ENCODE measurements at places on chromosomes 16 and 17.

DNA sequence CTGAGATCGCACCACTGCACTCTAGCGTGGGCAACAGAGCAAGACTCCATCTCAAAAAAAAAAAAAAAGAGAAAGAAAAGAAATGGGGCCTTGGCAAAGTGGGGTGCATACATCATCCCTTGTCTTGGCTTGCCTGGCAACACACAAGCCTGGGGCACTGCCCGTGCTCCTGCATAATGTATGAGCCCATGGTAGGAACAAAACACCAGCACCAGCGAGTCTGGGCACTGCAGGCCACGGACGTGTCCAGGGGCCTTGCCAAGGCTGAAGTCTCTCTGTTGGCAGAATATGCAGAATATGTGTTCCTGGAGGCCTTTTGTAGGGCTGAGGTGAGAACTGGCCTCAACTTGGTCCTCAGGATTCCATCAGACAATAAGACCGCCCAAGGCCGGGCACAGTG, 15.7 kb upstream of the ALDOA start:
- DNase-seq: no peak

- no peak for DNase-seq
Measured at GRCh38 chr16:64627288-64627687, 494.6 kb downstream of the CDH11 start.

GRCh38 chr17:30333503-30334360, at the start of gene TMIGD1:
TMIGD1 (minus strand) TSS chr17:30334057; CDS start chr17:30332133, 1,924 bp downstream.
- DNase-seq: no peak

DNA sequence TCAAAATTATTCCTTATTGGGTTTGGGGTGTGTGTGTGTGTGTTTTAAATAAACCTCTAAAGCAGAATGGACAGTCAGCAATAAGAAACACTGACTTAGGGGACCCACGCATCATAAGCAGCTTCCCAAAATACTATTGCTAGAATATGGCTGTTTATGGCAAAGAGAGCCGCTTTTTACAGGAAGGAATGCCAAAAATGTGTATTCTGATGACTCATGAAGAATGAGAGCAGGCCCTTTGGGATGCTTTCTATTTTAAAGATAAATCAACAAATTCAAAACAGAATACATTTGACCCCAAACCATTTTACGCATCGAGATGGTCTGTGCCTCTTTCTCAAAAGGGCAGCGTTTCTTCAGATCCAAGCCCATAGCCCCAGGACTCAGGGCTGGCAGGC, 37.5 kb downstream of the ARHGAP17 start:
- no peak for DNase-seq

- DNase-seq: no peak
Measured at GRCh38 chr17:8122924-8123694, 797 bp downstream of the HES7 start.

GRCh38 chr17:55228683-55229192, 36.0 kb upstream of the HLF start:
- DNase-seq: no peak

- DNase-seq: no peak
Measured at GRCh38 chr17:7478276-7479212, 887 bp downstream of the ZBTB4 start.

DNA sequence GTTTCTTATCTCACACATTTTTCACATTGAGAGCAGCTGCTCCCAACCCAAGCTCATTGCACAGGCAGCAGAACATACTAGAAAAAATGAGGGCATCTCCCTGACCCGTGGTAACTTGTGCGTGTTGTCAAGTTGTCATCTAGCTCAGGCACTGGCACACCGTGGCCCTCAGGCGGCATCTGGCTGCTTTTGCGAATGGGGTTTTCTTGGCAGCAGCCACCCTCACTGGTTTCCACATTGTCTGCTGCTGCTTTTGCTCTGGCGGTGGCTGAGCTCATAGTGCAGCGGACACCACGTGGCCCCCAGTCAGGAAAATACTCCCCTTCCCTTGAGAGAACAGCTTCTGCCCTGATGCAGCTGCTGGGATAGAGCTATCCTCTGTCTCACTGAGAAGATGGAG, 9.4 kb upstream of the TEDC2 start:
- DNase-seq: no peak

DNA sequence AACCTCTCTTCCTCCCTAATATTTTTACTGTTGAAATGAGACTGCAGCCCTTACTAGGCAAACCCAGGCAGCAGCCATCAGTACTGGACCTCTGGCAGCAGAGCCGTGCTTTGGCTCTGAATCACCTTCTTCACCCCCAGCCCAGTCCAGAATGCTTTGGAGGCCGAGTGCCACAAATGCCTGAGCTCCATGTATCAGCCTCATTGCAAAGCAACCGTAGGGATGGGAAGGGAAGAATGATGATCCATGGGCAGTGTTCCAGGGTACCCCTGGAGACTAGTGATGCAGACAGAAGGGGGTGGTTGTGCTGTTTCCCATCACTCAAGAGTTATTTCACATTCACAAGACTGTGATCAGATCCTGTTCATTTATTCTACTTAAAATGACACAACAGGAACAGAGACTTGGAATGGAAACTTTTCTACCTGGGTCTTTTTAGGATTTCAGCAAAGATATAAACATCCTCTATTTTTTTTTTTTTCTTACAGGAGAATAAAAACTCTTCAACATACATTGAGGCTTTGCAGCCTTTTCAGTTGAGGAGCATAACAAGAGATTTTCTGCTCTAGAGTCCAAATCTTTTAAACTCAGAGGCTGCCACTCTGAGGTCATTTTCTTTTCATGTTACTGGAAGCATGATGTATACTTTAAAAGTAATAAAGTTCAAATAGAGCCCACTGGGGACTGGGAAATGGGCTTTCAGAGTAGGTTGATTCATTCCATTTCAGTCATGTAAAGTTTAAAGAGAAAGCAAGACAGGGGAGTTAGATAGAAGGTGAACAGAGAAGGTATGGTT, 138.3 kb downstream of the KCNJ2 start:
- no peak for DNase-seq

GRCh38 chr17:77879226-77879895, 79.1 kb upstream of the TNRC6C start:
- DNase-seq: no peak

DNA sequence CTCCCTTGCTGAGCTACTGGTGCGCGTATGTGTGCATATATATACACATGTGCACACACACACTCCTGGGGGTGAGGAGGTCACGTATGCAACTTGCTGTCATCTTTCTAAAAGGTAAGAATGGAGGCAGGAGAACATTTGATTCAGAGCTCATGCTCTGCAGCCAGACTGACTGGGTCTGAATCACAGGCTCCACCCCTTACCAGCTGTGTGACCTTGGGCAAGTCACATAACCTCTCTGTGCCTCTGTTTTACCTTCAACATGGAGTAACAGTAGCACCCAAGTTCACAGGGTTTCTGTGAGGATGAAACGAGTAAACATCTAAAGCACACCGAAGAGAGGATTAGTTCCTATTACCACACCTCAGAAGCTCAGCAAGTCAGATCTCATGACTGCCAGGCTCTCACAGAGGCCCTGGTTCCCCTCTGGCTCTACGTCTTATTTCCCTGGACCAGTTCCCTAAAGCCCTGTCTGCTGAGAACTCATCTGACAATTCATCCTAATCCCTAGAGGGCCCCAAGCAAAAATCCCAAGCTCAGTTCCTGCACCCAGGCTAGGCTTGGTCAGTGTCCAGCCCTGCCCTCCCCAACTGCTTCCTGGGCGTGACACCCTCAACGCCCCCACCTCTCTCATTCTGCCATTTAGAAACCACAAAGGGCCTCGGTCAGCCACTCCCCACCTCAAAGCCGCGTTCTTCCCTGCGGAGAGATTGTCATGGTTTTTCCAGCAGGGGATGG, 28.7 kb downstream of the ABR start:
- no peak for DNase-seq

DNA sequence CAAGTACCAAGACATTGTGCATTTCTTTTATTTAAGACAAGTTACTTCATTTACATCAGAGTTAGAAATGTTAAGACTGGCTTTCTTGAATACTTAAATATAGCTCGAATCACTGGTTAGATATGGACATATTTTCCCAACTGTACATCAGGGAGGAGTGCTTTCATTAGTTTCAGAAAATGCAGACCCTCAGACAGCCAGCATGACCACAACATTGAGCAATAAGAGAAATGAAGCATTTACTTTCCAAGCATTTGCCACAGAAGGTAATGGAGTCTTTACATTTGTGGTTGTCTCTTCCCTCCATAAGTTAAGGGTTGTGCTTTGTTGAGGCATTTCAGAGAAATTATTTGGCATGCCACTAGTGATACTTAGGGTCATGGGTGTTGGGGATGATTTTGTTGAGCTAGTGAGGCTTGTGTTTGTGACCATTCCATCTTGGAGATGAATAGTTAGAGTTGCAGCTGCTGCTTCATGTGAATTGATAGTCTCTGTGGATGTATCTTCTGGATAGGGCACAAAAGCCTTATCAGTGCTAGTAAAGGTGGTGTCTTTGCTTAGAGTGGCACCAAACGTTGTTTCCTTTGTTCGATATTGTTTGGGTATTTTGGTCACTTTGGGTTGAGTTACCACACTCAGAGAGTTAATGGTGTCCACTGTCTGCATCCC, 2.1 kb downstream of the OMG start:
- DNase-seq: no peak

GRCh38 chr16:49024016-49024415, 257.6 kb downstream of the CBLN1 start:
- no peak for DNase-seq

- DNase-seq: no peak
Measured at GRCh38 chr17:82599674-82600661, 48.3 kb downstream of the WDR45B start.

GRCh38 chr16:8816967-8817655, 19.5 kb downstream of the PMM2 start:
- no peak for DNase-seq

- DNase-seq: no peak
Measured at GRCh38 chr17:77602883-77603640, 355.4 kb upstream of the TNRC6C start.

GRCh38 chr17:78970834-78971755, 8.6 kb downstream of the LGALS3BP start:
- DNase-seq: no peak

- DNase-seq: no peak
Measured at GRCh38 chr16:14003074-14003570, 68.0 kb upstream of the MRTFB start.

DNA sequence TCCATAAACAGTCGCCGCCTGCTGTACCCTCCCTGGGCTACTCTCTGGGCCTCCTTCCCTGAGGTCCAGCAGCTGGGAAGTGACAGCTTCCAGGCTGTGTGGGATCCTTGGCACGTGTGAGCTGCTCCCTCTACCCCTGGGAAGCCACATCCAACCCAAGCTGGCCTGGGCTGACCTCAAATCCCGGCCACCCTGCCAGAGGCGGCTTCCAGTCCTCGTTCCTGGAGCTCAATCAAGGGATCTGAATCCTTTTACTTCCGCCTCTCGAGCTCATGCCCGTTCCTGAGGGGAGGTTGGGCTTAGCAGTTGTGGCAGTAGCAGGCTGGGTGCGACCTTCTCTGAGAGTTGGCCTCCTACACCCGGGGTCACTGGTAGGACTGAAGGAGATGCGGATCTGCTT, 82.5 kb downstream of the NETO2 start:
- DNase-seq: no peak

DNA sequence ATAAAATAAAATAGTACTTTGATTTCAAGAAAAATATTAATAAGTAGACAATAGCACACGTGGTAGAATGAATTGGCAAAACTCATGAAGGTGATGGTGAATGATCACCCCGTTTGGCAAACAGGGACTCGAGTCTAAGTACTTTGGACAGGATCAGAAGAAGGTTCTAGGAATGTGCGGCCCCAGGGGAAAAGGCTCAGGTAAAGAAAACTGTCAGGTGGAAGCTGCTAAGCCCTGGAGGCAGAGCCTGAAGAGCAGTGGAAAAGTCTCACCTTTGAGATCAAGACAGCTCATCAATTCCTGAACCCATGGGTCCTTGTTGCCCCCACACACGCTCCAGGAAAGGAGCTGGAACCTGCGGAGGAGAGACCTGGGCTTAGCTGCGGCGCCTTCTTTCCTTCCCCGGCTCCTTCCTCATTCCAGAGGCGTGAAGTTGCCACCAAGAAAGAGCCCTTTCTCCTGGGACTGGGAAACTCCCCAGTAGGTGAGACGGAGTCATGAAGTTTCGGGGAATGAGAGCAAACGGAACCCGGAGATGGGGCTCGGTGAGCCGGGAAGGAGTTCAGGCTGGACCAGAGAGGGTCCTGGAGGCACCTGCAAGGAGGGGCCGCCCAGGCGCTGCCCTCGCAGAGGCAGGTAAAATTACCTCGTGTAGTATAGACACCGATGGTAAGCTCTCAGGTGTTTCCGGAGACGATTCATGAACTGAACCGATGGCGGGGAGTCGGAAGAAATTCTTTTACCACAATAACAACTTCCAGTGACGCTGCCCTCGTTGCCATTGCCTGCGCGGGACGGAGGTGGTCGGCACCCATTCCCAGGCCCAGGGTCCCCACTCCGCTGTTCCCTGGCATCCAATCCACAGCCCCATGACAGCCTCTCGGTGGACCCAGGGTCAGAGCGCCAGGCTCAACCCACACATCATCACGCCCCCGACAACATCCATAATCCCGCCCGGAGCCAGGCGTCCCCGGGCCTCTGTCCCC, 1.2 kb upstream of the ZMYND15 start:
- no peak for DNase-seq

DNA sequence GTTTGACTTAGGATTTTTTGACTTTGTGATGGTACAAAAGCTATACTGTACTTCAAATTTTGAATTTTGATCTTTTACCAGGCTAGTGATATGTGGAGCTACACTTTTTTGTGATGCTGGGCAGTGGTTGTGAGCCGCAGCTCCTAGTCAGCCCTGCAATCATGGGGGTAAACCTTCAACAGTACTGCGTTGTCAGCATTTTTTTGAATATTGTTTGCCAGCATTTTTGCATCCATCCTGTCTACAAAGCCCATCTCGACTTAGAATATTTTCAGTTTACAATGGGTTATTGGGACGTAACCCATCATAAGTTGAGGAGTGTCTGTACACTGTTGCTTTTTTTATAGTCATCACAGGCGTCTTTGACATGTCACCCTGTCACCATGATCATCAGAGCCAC, 142.0 kb downstream of the SPECC1 start:
- DNase-seq: no peak

GRCh38 chr17:57726213-57726790, 18.8 kb downstream of the CCDC182 start:
- DNase-seq: no peak

- no peak for DNase-seq
Measured at GRCh38 chr16:12255919-12256665, 279.6 kb downstream of the SNX29 start.

GRCh38 chr16:63287401-63287800, 1251.2 kb upstream of the CDH8 start:
- no peak for DNase-seq

DNA sequence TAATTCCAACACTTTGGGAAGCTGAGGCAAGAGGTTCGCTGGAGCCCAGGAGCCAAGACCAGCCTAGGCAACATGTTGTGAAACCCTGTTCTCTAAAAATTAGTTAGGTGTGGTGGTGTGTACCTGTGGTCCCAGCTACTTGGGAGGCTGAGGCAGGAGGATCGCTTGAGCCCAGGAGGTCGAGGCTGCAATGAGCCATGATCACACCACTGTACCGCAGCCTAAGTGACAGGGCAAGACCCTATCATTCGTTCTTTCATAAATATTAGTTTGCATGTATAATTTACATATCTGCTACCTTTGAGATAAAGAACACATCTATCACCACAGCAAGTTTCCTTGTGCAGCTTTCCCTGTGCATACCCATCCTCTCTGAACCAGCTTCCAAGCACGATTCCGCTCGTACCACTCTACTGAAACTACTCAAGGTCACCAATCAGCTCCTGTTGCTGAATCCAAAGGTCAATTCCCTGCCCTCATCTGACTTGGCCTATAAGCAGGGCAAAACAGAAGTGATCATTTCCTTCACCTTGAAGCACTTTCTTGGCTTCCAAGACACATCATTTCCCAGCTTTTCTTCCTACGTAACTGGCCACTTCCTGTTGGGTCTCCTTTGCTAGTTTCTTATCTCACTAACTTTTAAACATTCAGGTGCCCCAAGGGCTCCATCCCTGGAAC, 49.1 kb downstream of the GRB2 start:
- no peak for DNase-seq

Measured in Panc1 (cell line).